ENCODE measurements at places on chromosomes 4 and X. TPM values are rescaled to one million over a fixed set of nuclear protein-coding genes. Genes with fewer than 3 reads are reported as not detected.

- no peak for ATAC-seq
Observed at GRCh38 chr4:182212211-182212761, 30.9 kb upstream of the TENM3 start.

GRCh38 chr4:169311643-169312365 lies 41.0 kb upstream of the SH3RF1 start:
- ATAC-seq, result peak; percentile 57

DNA sequence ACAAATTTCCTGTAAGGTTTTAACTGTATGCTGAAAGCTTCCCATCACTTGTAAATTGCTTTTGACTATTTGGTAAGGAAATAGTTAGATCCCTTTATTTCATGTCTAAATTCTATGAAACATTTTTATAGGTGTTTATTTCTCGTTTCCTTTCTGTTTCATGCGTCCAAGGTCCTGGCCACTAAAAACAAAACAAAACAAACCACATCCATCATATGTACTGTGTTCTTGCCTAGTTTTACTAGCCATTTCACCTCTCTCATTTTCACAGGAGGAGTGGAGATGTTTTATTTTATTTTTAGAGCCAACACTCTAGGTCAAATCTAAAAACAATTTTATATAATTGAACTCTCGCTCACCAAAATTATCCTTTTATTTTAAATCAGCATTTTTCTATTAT lies 375.2 kb upstream of the CTSO start:
- ATAC-seq, result no peak

- no peak for ATAC-seq
Observed at GRCh38 chrX:114583646-114584374, at the start of gene HTR2C. HTR2C (plus strand) TSS chrX:114584086; CDS start chrX:114726937, 142,851 bp downstream.

- ATAC-seq, result peak; percentile 53
Observed at GRCh38 chr4:186953599-186954260, 230.1 kb upstream of the FAT1 start.

GRCh38 chr4:56972809-56973208 lies 4.6 kb downstream of the NOA1 start:
- no peak for ATAC-seq

DNA sequence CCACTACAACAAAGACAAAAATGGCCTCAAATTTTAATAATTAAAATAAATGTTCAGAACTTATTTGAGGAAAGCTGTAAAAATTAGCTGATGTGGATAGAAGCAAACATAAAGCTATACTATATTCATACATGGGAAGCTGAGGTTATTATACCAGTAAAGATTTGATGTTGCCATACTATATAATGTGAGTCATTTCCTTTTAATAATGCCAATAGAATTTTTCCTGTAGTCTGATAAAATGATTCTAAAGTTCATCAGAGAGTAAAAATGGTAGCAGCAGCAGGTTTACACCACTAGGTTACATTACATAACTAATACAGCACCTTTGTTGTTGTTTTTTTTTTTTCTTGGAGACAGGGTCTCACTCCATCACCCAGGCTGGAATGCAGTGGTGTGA lies 45.5 kb upstream of the CYP2U1 start:
- no peak for ATAC-seq

DNA sequence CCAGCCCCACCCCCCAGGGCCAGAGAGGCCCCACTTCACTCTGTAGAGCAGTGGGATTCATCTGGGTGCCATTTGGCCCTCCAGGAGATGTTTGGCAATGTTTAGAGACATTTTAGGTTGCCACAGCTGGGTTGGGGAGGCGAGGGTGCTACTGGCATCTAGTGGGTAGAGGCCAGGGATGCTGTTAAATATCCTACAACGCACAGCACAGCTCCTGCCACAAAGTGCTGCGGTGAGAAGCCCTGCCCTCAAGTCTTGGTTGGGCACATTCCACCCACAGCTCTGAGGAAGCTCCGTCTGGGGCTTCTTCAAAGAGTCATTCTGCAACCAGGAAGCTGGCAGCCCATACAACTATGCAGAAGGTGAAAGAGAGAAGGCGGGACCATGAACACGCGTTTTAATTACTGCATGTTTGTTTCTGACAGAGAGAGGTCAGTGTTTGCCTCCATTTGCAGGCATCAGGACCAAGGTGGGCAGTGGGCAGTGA lies 48.1 kb upstream of the FAM9C start:
- ATAC-seq, result no peak

GRCh38 chrX:143500751-143501150 lies 16.5 kb downstream of the SPANXN3 start:
- no peak for ATAC-seq

- no peak for ATAC-seq
Observed at GRCh38 chr4:162347842-162348213, 184.0 kb upstream of the FSTL5 start.

GRCh38 chr4:103264905-103265304 lies 66.8 kb upstream of the CENPE start:
- ATAC-seq, result no peak

DNA sequence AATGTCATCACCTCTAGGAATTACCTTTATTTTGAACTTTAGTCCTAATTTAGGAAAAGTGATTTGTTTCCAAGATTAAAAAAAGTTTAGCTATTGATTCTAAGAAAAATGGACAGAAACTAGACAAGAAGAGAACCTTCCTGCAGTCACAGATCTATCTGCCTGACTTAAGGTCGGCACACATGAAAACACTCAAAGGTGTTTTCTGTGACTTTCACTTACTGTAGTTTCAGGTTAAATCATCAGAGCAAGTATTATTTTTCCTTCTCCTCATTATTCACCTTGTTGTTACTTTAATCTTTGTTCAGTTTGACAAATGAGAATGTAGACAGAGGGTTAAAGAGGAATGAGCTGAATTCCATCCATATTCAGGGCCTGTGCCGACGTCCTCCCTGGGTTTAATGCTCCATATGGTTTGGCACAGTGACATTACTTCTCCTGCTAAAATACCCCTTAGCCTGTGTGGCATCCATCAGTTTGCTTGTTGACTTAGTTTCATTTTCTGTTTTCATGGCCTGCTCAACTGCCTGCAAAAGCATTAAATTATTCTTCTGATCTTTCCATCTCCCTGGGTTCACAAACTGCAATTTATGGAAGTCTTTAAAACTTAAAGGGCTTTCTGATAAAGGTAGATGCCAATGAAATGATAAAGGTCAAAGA lies 352.7 kb downstream of the NKX6-1 start:
- no peak for ATAC-seq

DNA sequence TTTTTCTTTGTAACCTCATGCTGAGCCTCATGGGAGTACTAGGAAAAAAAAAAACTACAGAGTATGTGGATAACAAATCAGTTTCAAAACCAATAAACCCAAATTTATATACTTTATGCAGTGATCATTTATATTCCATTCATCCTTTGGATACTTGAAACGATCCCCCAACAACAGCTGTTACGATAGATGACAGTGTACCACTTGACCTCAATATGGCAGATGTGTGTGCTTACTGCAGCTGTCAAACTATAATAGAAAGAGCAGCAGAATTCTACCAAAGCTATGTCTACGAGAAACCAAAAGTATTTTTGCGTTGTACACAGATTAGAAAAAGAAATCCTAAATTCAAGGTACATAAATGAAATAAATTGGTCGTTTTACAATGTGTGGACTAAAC lies 337.8 kb downstream of the PDGFC start:
- ATAC-seq, result no peak

DNA sequence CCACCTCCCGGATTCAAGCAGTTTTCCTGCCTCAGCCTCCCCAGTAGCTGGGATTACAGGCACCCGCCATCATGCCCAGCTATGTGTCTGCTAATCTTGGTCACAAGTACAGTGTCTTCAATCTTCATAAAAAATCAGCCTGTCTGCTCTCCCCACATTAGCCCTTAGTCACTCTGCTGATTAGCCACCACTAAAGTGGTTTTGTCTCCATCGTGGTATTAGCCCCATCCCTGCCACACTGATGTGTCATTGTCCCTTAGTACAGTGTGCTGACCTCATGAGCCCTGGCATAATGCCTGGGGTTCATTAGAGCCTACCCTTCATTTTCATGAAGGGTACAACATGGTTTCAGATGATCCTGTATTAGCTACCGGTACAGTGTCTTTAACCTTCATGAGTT lies 49.9 kb downstream of the ZNF157 start:
- ATAC-seq, result no peak

GRCh38 chrX:120752431-120753082 lies 122.7 kb upstream of the C1GALT1C1 start:
- no peak for ATAC-seq

DNA sequence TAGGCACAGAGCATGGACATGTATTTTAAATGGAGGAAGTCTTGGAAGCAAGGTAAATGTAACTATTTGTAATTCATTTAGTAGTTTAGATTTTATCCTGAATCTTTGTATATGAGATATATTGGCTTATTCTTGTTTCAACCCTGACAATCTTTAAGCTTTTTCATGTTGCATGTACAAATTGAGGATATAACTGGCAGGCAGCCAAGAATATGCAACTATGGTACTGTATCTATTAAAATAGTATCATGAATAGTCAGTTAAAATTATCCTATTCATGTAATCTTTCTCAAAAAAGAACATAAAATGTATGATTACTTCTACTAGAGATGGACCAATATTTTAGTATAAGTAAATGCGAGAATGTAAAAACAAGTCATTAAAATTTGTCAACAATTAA lies 1141.5 kb downstream of the PCDH18 start:
- ATAC-seq, result no peak

DNA sequence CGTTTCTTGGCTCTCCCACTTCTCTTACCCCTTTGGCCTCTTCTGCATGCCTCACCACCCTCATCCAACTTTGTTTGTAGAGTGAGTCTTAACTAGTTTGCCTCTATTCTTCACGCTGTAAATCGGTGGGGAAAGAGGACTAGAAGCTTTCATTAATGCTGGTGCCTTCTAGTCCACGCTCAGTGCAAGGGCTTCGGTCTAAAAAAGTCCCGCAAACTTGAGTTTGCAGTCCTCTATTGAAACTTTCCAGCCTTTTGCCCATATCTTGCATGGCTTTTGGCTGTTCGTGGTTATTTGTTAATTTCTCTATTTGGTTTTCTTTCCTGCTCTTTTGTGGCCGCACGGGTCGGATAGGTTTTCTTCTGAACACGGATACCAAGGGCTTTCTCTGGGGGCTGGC lies 868 bp downstream of the DACH2 start:
- no peak for ATAC-seq

DNA sequence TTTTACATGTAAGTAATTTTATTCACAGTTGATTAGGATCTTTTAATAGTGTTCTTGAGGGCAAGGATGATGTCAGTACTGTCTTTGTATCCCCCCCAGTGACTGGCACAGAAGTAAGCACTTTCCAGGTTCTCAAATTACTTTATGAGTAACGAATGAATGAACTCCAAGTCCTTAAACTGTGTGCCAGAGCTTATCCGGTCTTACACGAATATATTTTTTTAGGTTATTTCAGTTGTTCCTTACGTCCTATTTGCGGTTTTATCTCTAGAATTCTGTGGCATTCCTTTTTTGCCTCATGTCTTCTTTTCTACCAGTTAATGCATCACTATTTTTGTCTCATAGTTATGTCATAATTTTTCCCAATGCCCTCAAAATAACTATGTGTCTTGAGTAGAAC lies 106.9 kb upstream of the MID1IP1 start:
- no peak for ATAC-seq

- no peak for ATAC-seq
Observed at GRCh38 chr4:44494810-44495701, 46.4 kb upstream of the KCTD8 start.

- ATAC-seq, result no peak
Observed at GRCh38 chrX:11210415-11210801, 82.8 kb upstream of the AMELX start.

- ATAC-seq, result peak; percentile 95
Observed at GRCh38 chr4:184745831-184746795, 12.2 kb upstream of the CENPU start.

DNA sequence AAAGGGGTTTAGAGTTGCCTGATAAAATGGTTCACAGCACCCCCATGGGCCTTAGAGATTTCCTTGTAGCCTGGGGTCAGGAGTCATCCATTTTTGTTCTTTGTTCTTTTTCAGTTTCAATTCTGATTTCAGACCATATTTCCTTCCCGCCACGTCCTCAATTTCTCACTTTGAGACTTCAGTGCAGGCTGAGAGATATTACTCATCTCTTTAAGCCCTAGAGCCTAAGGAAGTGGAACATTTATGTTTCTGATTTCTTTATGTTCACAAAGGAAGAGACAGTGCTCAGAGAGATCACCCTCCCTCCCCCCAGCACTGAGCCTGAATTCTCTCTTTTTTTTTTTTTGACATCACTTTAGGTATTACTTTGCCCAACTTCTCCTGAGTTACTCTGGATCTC lies 56.3 kb downstream of the MSN start:
- no peak for ATAC-seq

DNA sequence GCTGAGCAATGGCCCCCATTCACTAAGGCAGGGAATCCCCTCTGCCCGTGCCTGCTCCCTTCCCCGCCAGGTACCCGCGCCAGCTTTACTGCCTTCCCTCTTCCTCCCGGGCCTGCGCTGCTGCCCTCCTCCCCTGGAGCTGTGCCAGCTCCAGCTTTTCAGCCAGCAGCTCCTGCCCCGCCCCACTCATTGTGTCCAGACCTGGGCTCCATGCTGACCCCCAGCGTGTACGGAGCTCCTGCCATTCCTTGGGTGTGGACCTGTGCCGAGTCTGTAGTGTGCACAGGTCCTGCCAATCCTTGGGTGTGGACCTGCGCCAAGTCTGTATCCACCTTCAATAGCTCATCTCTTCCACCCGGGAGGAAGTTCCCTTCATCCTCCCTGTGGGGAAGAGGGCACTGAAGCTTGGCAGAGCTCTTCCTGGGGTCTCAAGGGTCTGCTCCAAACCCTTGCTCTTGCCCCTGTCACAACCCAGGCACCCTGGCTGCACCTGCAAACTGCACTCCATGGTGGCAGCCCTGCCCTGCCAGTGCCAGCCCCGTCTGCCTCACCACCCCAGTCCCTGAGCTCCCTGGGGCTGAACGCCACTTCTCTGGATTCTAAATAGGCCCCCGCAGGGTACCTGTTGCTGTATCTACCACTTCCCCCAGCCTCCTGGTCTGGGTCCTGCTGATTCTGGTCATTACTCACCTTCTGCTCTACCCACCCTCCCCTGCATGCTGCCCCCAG lies 63.9 kb downstream of the TRMT44 start:
- no peak for ATAC-seq

The GAGE12H gene
- not detected for total RNA-seq

The CTAG2 gene
- not detected for total RNA-seq

The SUPT20HL2 gene
- total RNA-seq, result not detected

The GASK1B gene
- total RNA-seq, result 33.8 TPM

The PLS3 gene
- total RNA-seq, result 83.5 TPM

The UCP1 gene
- total RNA-seq, result not detected

The SSX2B gene
- total RNA-seq, result not detected

The NLGN3 gene
- total RNA-seq, result 1.7 TPM

The ARHGAP36 gene
- total RNA-seq, result not detected

The SORBS2 gene
- total RNA-seq, result 1,569 TPM

The ZCCHC18 gene
- 1.0 TPM for total RNA-seq

The MAGEA10 gene
- not detected for total RNA-seq

The DYNLT3 gene
- total RNA-seq, result 53.8 TPM

The GYG2 gene
- total RNA-seq, result 13.7 TPM

The SRPX2 gene
- total RNA-seq, result 43.2 TPM

The AKAP4 gene
- not detected for total RNA-seq

The CT45A7 gene
- total RNA-seq, result not detected

The ZAR1 gene
- total RNA-seq, result not detected

The GAGE10 gene
- total RNA-seq, result not detected

The CFP gene
- 0.78 TPM for total RNA-seq

The RBMXL3 gene
- not detected for total RNA-seq

The DGAT2L6 gene
- not detected for total RNA-seq

The PHEX gene
- total RNA-seq, result 0.54 TPM
